ENCODE measurements at places on chromosomes 11 and 22. TPM values are rescaled to one million over a fixed set of nuclear protein-coding genes. Genes with fewer than 3 reads are reported as not detected.

Gene SNX15
- total RNA-seq = 3.0 TPM

Gene OR4D5
- total RNA-seq = not detected

Gene MGAT3
- under 0.01 TPM for total RNA-seq

Gene MMP7
- total RNA-seq = not detected

Gene SCGB2A2
- total RNA-seq = not detected

Gene HEPN1
- 0.09 TPM for total RNA-seq

Gene OR8G1
- total RNA-seq = not detected

Gene TEX12
- total RNA-seq = 0.30 TPM

Gene ZNF214
- 2.8 TPM for total RNA-seq
